CD4-positive, alpha-beta T cell (primary cell): ENCODE measurements at places on chromosomes 12 and 14.

DNA sequence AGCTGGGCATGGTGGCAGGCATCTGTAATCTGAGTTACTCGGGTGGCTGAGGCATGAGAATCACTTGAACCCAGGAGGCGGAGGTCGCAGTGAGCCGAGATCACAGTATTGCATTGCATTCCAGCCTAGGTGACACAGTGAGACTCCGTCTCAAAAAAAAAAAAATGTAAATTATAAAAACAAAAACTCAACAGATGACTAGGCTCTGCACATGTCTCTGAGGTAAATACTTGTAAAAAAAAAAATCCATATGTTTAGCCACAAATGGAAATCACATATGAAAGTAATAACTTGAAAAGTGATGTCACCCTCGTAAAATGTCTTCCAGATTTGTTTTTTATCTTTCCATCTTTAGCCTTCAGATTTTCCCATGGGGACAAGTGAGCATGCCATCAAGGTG, 85.0 kb downstream of the KICS2 start:
- no peak overlapping the region for H3K27ac ChIP-seq
- no peak for DNase-seq
- no peak overlapping the region for H3K4me3 ChIP-seq
- H3K36me3 ChIP-seq: no peaks in the 10 kb centered on the region
- no peaks in the 10 kb centered on the region for H3K4me1 ChIP-seq

DNA sequence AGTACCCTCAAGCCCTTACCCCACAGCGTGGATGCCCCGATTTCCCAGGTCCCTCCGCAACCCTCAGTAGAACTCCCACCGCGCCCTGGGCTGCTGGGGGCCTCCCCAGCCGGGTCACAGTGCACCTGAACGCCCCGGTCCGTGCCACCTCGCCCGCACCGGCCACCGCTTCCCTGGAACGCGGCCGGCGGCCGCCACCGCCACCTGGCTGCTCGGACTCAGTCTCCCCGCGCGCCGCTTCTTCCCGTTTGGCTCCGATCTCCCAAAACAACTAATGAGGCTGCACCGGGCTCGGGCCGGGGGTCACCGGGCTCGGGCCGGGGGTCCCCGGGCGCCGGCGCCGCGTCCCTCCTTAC, 1.0 kb downstream of the ITPK1 start:
- peak overlapping the region; percentile 59 for H3K4me3 ChIP-seq
- H3K4me1 ChIP-seq: peaks cover 37% of the 10 kb centered on the region
- H3K27me3 ChIP-seq: no peaks in the 10 kb centered on the region
- no peaks in the 10 kb centered on the region for H3K36me3 ChIP-seq
- DNase-seq: no peak
- peak overlapping the region; percentile 46 for H3K27ac ChIP-seq

- DNase-seq: no peak
- no peak overlapping the region for H3K27ac ChIP-seq
- H3K36me3 ChIP-seq: no peaks in the 10 kb centered on the region
- no peak overlapping the region for H3K4me3 ChIP-seq
Measured at GRCh38 chr12:116126610-116127009, 150.9 kb downstream of the MED13L start.

- H3K36me3 ChIP-seq: no peaks in the 10 kb centered on the region
- H3K4me1 ChIP-seq: no peaks in the 10 kb centered on the region
- H3K27ac ChIP-seq: no peak overlapping the region
- DNase-seq: no peak
- H3K4me3 ChIP-seq: no peak overlapping the region
Measured at GRCh38 chr12:29763301-29763683, 20.4 kb downstream of the TMTC1 start.

DNA sequence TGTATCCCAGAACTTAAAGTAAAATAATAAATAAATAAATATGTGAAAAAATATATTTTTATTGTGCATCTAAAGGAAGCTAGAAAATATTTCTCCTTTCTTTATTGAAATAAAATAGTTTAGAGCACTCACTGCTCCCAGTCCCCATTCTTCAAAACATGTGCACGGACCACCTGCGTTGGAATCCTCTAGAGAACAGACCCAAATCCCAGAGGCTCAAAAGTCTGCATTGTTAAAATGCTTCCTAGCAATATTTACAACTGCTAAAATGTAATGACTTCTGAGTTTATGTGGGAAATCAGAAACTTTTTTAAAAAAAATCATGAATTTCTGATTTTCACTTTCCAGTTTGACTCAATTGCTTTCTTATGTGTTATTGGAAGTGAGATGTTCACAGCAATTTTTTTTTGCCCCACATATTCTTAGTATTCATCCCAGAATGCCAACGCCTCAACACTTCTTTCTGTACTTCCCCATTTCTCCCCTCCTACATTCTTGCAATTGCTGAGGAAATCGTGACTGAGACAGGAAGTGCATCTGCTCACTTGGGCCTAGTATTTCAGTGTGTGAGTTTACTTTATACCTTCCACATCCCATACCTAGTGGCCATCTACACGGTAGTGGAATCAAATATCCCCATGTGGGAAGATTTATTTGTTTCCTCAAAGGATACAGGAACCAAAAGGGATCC, 116.0 kb upstream of the FLRT2 start:
- no peak overlapping the region for H3K4me3 ChIP-seq
- no peak overlapping the region for H3K27ac ChIP-seq
- peak; percentile 15 for DNase-seq
- H3K36me3 ChIP-seq: no peaks in the 10 kb centered on the region
- H3K27me3 ChIP-seq: no peaks in the 10 kb centered on the region
- no peaks in the 10 kb centered on the region for H3K4me1 ChIP-seq

DNA sequence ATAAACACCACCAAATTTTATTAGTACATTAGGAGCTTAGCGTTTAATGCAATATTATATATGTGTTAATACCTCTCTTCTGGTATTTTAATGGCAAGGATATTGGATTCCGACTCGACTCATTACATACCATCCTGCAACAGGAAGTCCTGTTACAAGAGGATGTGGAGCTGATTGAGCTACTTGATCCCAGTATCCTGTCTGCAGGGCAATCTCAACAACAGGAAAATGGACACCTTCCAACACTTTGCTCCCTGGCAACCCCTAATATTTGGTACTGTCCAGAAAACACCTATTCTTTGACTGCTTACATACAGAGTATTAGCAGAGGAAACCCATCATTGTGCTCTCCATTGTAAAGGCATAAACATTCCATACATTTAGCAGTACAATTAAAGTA, 45.2 kb downstream of the VEZT start:
- H3K36me3 ChIP-seq: peaks cover 29% of the 10 kb centered on the region
- H3K27ac ChIP-seq: no peak overlapping the region
- DNase-seq: no peak
- H3K4me1 ChIP-seq: no peaks in the 10 kb centered on the region
- H3K27me3 ChIP-seq: no peaks in the 10 kb centered on the region

DNA sequence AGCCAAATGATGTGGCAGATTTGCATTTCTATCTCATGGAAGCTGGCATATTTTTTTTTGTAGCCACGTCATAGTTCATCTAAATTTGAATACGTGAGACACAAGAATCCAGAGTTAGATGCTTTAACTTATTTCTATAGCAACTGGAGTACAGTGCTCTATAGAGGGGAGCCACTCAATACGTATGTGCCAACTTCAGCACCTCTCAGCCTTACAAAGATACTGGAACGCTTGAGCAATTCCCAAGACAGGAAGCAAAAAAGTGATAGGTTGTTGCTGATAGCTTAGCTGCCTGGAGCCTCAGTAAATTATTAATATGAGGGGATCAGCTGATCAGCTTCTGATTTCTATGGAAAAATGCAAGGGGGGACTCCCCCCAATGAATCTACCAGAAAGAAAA, 24.1 kb upstream of the PELI2 start:
- H3K4me1 ChIP-seq: no peaks in the 10 kb centered on the region
- no peak overlapping the region for H3K4me3 ChIP-seq
- DNase-seq: no peak
- peaks cover 7% of the 10 kb centered on the region for H3K27me3 ChIP-seq
- no peak overlapping the region for H3K27ac ChIP-seq
- H3K36me3 ChIP-seq: no peaks in the 10 kb centered on the region

DNA sequence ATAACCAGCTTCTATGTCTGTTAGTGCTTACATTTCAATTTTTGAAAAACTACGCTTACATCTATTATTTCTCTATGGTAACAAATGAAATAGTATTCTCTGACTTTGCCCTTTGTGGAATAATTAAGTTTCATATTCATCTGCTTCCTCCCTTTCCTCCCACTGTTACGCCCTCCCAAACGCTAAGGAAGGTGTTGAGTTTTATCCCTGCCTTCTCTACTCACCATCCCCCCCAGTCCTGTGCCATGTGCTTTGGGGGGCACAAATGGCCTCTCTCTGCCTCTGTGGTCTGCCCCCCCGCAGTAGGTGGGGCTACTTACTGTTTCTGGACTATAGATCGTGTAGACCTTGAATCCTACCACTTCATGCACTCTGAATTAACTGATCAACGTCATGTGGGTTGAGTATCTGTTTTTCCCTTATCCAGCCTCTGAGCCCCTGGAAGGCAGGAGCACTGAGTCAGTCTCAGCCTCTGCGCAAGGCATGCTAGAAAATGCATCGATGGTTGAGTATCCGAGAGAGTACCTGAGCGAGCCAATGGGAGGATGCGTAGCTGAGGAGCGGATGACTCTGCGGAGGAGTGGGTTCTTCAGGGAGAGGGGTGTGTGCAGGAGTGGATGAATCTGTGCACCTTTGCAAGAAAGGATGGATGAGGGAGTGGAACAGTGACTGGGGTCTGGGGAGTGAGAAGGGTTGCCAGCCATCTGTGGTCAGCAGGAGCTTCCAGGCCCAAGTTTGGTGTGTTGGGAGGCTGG, 114.5 kb upstream of the RTL1 start:
- H3K27me3 ChIP-seq: peaks cover 6% of the 10 kb centered on the region
- H3K4me1 ChIP-seq: no peaks in the 10 kb centered on the region
- H3K4me3 ChIP-seq: no peak overlapping the region
- H3K36me3 ChIP-seq: no peaks in the 10 kb centered on the region
